ENCODE measurements at places on chromosomes 7 and 10.

- no peak for DNase-seq
Measured at GRCh38 chr10:48231699-48232315, 42.7 kb downstream of the FRMPD2 start.

DNA sequence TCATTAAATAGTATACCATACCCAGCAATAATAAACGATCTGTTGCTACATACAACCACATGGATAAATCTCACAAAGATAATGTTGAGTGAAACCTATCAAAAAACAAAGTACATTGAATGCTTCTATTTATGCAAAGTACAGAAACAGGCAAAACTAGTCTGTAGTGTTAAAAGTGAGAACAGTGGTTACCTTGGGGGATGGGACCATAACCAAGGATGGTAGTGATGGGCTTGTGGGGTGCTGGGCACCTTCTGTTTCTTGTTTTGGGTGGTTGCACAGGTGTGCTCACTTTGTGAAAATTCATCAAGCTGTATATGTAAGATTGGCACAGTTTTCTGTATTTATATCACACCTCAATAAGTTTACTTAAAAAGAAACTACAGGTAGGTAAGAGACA is 105.7 kb downstream of the ATE1 start:
- no peak for DNase-seq

- DNase-seq, result no peak
Measured at GRCh38 chr7:20799566-20800366, 13.1 kb upstream of the SP8 start.

DNA sequence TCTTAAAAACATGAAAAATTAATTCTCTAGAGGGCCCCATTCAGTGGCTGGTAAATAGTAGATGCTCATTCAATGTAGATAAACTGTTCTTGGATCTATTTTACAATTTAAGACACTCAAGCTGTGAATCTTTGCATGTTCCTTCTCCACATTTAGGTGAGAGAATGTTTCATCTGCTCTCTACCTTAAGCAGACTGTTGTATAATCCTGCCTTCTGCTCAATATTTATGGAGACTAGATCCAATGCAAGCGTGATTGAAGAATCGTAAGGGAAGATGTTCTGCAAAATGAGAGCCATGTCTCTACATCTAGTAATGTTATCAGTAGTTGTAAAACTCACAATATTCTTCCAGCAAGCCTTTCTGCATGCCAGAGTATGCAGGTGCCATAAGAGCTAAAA is 115.0 kb upstream of the TEX47 start:
- no peak for DNase-seq

DNA sequence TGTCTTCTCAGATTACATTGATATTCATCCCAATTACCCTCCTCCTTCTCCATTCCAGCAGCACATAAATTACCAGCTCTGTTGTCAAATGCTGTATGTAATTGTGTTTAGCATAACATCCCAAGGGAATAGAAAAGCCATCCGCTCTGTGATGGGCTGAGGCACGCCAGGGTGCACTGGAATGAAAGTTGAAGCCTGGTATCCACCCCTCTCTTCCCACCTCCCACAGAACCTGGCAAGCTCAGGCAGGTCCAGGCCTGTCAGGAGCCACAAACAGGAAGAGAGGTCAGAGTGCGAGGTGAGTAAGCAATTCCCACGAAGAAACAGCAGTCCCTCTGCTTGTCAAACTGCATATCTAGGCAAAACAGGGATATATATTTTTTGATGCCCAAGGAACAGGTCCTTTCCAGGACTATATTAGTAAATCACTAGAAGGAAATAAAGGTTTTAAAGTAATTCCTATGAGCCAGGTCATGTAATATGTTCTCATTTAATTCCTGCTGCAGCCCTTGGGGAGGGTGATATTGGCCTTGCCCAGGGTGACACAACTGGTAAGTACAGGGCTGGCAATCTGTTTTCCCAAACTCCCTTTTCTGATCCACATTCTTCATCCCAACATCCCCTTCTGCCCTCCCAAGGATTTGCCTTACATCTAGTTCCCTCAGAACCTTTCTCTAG is 155.6 kb upstream of the GHITM start:
- no peak for DNase-seq

GRCh38 chr10:102602272-102603045 is 41.8 kb upstream of the TRIM8 start:
- DNase-seq, result no peak

DNA sequence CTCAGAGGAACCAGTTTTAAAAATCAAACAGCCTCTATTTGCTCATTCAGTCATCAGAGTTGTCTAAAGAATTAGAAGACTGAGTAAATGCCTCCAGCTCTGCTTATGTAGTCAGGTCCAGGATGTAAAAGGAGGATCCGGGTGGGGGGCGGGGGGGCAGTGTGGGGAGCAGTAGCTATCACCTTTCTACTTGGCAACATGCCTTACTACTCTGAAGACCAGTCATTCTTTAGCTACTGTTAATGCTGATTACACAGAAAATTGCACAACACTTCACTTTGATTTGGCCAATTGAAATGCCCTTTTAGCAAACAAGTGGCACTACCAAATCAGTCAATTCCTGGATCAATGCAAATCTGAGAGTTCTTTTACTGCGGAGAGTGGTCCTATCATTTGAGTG is 164.2 kb downstream of the NXPH1 start:
- no peak for DNase-seq
